ENCODE measurements at places on chromosomes 3 and 15.

GRCh38 chr15:65401611-65402240 is 21.0 kb downstream of the IGDCC4 start:
- no peak for DNase-seq

- no peak for DNase-seq
Observed at GRCh38 chr15:49855917-49856637, 235.2 kb downstream of the DTWD1 start.

DNA sequence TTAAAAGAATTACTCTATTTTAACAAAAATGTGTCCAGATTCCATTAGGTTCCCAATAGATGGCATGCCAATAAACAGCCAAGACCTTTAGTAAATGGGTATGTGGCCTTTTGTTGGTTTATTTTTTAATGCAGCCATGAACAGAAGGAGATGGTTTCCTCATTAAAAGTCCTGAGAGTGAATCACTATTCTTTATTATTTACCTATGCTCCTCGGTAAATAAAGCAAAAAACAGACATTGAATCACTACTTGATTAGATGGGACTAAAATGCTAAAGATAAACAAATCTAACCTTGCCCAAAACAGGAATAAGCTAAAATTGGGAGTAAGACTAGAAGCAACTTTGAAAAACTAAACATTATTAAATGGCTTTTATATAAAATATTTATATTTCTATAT is 94.2 kb downstream of the TNIK start:
- no peak for DNase-seq

GRCh38 chr3:124293584-124293983 is 301.7 kb upstream of the ROPN1 start:
- no peak for DNase-seq

GRCh38 chr15:60957111-60957510 is 272.0 kb downstream of the RORA start:
- no peak for DNase-seq

DNA sequence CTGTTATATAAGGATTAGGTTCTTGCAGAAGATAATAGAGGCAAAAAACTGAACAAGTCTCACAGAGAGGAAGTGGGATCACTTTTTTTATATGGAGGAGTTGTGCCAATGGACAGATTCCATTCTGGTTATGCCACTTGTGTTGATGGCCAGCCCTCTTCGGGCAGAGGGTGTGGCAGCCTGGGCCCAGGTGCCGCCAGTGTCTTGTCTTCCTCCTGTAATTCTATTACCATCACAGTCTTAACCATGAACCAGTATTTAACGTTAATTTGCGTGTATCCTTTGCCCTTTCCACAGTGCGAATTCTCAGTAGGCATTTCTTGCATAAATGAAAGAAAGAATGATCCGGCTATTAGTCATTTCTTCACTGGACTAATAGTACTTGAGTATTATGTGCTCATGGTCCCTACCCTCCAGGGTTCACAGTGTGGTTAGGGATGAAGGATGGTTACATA is 7.0 kb upstream of the USP4 start:
- peak; percentile 33 for DNase-seq

- no peak for DNase-seq
Observed at GRCh38 chr3:169923831-169924230, 12.5 kb downstream of the SAMD7 start.

GRCh38 chr3:25038922-25039321 is 389.1 kb upstream of the RARB start:
- no peak for DNase-seq

GRCh38 chr3:175270198-175270837 is 411.2 kb downstream of the NAALADL2 start:
- DNase-seq = no peak

GRCh38 chr3:98726084-98726483 is 37.1 kb upstream of the ST3GAL6 start:
- DNase-seq = no peak

DNA sequence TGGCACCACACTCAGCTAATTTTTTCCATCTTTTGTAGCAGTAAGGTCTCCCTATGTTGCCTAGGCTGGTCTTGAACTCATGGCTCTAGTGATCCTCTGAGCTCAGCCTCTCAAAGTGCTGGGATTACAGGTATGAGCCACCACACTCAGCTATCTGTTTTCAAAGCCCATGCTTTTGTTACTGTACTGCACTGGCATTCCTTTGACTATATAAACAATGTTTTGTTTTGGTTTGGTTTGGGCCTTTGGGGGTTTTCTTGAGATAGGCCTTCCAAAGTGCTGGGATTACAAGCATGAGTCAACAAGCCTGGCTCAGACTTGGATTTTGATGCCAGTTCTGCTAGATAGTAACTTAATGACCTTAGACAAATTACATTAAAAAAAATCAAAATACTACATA is 89.7 kb upstream of the GK5 start:
- DNase-seq = no peak

GRCh38 chr3:195080571-195081151 is 190.3 kb downstream of the XXYLT1 start:
- peak; percentile 41 for DNase-seq

DNA sequence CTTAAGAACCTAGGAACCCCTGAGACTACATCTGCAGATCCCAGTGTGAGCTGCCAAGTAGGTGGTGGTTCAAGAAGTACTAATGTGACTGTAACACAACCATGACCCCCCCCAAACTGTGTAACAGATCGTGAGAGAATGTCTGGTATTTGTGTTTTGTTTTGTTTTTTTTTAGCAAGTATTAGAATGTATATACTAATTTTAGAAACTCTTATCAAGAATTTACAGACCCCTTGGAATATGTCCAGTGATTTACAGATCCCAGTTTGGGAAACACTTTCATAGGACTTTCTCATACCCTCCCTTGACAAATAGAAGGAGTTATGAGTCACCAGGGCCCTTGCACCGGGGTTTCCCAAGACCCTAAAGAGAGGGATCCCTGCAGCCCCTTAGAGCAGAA is 79.8 kb downstream of the SEMA5B start:
- no peak for DNase-seq

- DNase-seq = no peak
Observed at GRCh38 chr3:129950318-129951046, 24.0 kb upstream of the TRH start.

DNA sequence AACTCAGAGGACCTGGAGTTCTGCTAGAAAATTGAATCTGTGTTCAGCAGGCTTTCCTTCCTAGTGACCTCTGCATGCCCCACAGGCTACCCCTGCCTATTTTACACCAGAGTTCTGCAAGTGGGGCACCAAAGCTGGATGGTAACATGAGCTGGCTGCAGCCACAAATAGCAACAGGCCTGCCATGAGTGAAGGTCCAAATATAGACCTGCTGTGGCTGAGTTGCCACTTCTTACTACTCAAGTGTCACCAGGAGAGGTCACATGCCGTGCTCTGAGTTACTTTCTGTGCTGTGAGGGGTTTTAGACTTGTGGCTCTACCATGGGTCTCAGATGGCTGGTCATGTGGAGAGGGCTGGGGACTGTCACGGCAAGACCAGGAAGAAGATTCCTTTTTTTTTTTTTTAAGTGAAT is at the start of gene FSD2:
Gene FSD2, minus strand, starts transcription at position 76 of the 413 bp plus-strand sequence. CDS start 18,679 bp downstream, outside the sequence.
- DNase-seq = no peak

DNA sequence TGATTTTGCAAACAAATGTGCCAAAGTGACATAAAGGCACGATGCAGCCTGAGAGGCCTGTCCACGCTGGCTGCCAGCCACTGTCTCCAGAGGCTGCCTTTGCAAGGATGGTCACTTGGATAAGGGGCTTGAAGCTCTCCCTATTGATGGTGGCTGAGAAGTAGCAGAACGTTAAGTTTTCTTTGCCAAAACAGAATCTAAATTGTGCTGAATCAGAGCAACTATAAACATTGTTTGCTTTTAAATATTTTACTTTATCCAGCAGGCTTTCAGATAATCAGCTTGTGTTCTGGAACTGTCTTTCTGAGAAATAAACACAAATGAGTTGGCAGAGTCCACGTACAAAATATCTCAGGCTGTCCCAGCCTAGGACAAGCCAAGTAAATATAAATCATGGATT is 23.8 kb upstream of the CNBP start:
- no peak for DNase-seq

- DNase-seq = no peak
Observed at GRCh38 chr3:3923619-3924018, 124.4 kb downstream of the LRRN1 start.

DNA sequence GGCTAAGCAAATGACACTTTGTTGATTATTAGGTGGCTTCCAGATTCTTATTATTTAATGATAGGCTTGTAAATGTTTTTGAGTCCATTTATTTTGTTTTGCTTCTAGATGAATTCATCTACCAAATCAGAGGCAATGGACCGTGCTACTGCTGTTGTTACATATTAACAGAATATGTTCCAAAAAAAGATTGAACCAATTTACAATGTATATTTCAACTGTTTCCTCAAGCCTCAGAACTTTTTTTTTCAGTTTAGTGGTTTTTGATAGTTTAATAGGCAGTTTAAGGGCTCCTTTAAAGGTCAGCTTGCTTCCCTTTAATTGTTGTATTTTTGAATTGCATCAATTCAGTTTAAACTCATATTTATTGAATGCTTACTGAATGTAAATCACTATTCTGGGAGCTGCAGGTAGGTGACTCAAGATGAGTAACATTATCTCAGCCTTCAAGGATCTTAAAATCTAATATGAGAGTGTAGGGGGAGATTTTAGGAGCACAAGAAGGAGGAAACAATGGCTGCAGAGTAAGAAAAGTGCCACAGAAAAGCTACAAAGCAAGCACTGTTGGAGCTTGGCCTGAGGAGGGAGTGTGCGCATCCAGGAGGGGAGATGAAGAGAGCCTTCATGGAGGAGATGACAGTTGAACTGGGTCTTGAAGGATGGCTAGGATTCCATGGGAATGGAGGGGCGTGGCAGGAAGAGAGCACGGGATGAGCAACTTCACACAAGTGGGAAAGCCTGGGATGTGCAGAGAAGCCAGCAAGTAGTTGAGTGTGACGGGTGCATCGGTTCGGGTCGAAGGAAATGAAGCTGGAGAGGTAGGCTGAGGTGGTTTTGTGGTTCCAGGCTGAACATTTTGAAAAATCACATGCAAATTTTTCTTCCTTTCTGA is 14.7 kb downstream of the MAP2K1 start:
- DNase-seq = peak; percentile 15

GRCh38 chr3:173584838-173585831 is 187.6 kb downstream of the NLGN1 start:
- DNase-seq = peak; percentile 75

- peak; percentile 97 for DNase-seq
Observed at GRCh38 chr3:171168086-171168485, 141.6 kb upstream of the SLC2A2 start.

DNA sequence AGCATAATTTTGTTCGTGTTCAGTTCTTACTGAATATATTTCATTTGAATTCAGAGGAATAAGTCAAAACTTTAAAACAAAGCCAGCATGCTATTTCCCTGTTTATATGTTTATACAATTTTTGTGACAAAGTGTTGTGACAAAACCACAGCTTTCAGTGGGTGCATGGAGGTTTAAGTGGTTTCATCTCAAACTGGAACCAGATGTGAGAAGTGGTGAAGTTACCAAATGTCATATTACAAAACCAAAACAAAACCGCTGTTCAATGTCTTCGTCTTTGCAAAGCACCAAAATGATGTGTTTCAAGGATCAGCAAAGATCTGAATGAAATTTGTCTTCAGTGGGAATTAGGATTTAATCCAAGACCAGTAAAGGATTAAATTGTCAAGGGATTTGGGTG is 59.3 kb upstream of the OSTN start:
- DNase-seq = no peak

DNA sequence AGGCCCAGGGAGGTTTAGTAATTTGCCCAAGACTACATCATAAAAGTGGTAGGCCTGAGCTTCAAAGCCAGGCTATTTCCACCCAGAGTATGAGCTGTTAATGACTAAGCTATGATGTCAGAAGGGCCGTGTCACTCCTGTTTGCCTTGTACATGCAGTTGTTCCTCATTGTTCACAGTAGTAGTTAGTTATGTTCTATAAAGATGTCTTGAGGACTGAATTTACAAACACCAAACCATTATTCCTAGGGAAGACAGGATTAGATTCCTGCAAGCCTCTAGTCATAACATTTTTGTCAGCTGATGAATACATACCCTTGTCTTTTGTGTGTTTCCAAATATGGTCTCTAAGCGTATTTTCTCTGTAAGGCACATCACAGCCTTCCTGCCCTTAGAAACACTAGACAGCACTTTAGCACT is 20.9 kb upstream of the LARS2 start:
- no peak for DNase-seq

DNA sequence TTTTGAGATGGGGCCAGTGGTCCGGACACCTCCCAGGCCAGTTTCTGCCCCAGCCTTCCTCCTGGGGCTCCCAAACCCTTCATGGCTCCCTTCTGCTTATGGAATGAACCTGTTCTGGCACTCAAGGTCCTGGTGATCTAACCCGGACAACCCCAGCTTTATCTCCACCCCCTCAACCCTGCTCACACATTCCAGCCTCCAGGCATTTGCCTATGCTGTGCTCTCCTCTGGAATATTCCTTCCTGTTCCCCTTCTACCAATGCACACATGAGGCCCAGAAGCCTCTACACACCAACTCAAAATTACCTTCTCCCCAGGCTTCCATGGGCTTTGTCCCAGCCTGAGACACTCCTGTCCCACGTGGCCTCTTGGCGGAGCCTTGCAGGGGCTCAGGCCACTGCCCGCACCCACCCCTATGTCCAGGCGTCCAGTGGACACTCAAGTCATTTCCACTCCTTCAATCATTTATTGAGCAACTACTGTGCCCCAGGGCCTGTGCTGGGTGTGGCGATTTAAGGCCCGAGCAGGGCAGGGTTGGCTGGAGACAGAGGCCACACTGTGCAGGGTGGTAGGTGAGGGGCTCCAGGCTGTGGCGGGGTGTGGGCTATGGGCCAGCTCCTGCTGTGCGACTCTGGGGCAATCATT is 18.8 kb downstream of the PLXND1 start:
- DNase-seq = no peak

DNA sequence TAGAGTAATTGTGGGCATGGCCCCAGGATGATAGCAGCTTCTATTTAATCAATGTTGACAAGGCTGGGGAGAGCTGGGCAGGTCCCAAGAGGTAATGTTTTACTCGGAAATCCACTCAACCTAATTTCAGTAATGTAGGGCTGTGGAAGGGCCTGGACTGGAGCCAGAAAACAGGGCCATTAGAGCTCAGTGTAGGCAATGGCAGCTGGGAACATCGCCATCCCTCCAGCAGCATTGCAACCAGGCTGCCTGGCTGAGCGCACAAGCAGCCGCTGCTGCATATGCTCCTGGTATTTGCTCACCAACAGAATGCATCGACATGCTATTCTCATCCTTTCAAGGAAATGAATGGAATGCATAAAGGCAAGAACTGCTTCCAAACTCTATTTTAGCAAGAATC is 90.0 kb downstream of the GAP43 start:
- DNase-seq = no peak

DNA sequence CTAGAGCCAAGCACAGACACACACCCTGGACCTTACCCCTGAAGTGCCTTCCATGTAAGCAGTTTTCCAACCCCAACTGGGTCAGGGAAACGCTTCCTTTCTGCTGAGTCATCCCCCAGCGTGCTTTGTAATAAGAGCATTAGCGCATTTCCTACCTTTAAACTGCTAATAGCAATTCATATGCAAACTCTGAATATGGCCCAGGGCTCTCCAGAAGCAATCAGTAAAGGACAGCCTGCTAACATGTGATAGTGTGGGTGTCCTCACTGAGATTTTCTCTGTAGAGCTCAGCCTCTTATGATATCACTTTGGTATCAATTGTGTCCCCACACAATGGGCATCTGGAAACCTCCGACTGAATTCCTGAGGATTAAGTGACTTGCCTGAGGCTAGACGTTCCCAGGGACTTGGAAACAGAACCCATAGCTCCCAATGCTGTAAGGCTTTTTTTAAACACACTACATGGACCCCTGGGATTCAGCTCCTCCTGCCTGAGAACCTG is 5.6 kb downstream of the GABRB3 start:
- no peak for DNase-seq
